ENCODE measurements at places on chromosomes 6 and 20. TPM values are rescaled to one million over a fixed set of nuclear protein-coding genes. Genes with fewer than 3 reads are reported as not detected.

The GSTA2 gene
- not detected for total RNA-seq

The FAM8A1 gene
- total RNA-seq: 11.6 TPM

DNA sequence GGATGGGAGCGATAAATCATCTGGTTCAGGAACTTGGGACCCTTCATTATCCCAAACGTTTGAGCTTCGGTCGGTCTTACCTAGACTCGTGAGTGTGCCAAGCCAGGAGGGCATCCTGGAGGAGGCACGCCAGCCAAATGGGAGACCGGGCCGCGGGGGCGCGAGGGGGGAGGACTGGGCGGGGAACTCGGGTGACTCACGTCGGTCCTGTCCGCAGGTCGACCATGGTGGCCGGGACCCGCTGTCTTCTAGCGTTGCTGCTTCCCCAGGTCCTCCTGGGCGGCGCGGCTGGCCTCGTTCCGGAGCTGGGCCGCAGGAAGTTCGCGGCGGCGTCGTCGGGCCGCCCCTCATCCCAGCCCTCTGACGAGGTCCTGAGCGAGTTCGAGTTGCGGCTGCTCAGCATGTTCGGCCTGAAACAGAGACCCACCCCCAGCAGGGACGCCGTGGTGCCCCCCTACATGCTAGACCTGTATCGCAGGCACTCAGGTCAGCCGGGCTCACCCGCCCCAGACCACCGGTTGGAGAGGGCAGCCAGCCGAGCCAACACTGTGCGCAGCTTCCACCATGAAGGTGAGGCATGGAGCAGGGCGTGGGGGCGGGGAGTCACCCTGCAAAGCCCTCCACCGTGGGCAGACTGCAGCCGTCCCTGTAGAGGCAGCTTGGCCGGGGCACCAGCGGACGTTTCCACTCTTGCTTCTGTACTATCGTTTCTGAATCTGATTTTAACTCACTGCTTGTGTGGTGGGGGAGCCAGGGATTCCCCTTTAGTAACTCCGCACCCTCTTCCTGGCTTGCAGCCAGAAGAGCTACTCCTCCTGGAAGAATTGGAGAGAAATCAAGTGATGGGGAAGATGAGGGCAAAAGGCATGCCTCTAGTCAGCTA lies 2.7 kb downstream of the BMP2 start:
- DNase-seq: no peak

DNA sequence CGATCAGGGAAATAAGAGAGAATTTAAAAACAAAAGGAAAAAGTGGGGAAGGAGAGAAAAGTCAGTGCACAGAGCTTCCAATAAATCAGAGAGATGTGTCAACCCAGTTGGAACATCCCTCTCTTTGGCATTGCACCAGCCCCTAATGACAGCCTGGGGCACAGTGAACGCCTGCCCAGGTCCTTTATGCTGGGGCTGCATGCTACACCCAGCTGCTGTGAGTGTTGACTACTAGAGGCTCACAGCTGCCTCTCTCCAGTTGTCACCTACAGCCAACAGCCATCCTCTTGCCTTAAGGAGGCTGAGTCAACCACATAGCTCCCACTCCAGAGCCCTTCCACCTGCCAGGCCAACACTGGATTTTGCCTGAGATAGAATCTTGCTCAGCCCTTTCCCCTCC lies 19.0 kb downstream of the OR2H2 start:
- no peak for DNase-seq

GRCh38 chr20:52313341-52313963 lies 121.9 kb upstream of the ZFP64 start:
- no peak for DNase-seq

- DNase-seq: peak; percentile 39
Measured at GRCh38 chr6:107670792-107671199, 153.3 kb downstream of the SCML4 start.

DNA sequence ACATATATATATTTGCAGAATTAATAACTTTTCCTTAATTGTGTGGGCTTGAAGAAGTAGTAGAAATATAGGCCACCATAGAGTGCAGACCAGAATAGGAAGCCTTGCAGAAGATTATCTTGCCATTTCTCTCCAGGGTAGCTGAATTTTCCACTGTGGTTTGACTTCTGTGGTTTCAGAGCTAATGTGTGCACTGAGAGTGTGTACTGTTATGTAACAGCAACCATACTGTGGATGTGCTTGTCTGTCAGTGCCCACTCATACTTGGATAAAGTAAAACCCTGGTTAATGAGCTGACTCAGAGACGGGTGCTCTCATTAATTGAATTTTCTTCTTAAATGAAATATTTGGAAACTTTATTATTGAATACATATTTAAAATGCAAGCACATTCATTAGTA lies 57.2 kb downstream of the CEP43 start:
- DNase-seq: peak; percentile 18

The CPXM1 gene
- total RNA-seq: not detected

GRCh38 chr20:2337142-2337541 lies 41.3 kb downstream of the TGM3 start:
- no peak for DNase-seq

DNA sequence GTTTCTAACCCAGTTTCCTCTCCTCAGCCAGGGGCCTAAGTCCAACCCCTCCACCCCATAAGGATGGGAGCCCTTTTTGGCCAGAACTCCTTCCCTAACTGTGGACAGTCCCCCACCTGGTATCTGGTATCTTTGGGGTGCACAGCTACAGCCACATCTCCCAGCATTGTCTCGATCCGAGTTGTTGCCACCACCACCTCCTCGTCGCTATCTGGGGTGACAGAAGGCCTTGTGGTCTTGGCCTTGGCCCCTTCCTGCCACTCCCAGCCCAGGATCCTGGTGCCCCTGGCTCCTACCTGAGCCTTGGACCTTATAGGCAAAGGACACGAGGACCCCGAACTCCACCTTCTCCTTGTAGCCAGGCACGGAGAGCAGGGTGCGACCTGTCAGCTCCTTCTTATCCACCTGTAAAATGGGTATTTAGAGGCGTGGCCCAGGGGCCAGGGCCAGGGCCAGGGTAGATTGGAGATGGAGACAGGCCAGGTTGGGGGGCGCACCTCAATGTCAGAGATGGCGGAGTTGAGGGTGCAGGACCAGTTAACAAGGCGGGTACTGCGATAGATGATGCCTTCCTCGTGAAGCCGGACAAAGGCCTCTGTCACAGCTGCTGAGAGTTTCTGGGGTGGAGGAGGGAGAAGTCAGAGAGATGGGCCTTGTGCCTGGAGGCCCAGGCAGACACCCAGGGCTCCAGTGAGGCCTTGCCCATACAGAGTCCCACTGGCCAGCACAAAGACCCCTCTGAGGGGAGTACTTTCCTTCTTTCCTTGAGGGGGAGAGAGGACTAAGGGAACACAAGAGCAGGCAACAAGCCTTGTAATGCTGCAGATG lies 7.2 kb upstream of the VWA7 start:
- no peak for DNase-seq

DNA sequence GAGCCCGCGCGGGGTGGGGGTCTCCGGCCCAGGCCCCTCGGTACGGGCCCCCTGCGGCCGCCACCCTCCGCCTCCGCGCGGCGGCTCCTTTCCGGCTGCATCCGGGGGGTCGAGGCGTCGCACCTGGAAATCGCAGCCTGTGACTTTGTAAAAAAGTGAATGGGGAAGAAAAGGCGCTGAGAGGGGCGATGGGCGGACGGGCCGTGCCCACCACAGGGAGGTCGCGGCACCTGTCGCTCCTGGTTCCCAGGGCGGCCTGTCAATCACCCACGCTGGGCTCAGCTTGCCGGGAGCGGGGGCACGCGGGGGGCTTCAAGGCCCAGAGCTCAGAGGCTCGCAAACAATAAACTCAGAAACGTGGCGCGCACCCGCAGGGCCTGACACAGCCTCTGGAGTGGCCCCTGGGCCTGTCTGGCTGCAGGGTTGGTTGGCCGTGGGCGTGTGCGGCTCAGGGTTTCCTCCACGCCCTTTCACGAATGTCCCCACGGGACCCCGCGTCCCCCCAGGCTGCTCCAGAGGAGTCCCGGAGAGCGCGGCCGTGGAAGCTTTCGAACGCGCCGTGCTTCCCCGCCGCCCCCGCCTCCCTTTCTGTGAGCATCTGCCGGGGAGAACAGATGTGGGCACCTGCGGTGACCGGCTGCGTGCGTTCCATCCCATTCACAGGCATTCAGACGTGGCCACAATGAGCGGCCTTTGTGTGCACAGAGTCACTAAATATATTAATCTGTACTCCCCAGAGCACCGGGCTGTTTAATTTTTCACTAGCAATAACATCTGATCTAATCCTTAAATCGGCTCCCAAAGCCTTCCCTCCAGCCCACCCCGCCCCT lies 6.1 kb upstream of the DLL1 start:
- DNase-seq: no peak
